NCI-H524 treated with DMSO at 0.1 percent for 48 hours (cell line): ENCODE measurements at places on chromosomes 1 and 21.

DNA sequence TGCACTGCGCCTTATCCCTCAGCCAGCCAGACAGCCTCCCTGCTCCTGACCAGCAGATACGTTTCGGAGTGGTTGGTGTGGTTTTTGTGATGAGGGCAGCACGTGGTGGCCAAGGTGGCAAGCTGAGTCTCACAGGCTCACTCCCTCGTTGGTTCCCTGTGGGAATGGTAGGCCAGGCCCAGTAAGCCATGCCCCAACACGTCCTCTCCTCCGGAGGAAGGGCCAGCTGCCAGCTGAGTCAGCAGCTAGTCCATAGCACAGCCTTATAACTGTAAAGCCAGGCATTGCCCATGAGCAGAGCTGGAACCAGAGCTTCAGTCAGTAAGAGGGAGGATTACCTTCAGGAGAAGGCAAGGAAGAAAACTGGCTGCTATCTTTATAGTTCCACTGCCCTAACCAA is 29.5 kb downstream of the SZRD1 start:
- DNase-seq, result no peak

GRCh38 chr1:170388489-170388888 is 143.5 kb upstream of the GORAB start:
- DNase-seq, result no peak

- DNase-seq, result no peak
These were observed 18.2 kb upstream of the TRNAU1AP start for GRCh38 chr1:28534671-28535070.

GRCh38 chr1:205977402-205978014 is 25.7 kb downstream of the RAB7B start:
- peak; percentile 11 for DNase-seq

DNA sequence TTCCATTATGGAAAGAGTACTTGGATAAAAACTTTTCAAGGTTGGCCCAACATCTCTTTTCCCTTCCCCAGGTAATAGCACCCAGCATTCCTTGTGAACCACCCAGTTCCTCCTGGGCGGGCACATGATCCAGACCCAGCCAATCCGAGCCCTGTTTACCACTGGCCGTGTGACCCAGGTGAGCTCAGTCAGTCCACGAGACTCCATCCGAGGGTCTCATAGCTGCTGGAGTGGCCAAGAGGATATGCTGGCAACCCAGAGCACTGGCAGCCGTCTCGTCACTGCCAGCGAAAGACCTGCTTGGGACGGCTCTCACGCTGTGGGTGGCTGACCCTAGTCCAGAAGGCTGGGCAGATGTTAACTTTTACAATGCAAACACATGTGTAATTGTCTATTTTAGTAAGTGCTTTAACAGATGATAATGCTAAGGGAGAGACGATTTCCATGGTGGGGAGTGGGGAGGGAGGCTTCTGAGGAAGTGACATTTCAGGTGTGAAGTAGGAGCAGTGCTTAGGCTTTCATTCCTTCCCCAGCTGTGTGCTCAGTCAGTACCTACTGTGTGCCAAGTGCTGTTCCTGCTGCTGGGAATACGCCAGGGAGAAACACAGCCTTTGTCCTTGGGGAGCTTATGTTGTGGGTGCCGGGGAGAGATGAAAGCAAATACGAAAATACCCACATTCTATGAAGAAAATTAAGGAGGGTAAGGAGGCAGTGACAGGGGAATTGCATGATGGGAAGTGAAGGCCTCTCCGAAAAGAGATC is 24.5 kb downstream of the PARK7 start:
- no peak for DNase-seq

DNA sequence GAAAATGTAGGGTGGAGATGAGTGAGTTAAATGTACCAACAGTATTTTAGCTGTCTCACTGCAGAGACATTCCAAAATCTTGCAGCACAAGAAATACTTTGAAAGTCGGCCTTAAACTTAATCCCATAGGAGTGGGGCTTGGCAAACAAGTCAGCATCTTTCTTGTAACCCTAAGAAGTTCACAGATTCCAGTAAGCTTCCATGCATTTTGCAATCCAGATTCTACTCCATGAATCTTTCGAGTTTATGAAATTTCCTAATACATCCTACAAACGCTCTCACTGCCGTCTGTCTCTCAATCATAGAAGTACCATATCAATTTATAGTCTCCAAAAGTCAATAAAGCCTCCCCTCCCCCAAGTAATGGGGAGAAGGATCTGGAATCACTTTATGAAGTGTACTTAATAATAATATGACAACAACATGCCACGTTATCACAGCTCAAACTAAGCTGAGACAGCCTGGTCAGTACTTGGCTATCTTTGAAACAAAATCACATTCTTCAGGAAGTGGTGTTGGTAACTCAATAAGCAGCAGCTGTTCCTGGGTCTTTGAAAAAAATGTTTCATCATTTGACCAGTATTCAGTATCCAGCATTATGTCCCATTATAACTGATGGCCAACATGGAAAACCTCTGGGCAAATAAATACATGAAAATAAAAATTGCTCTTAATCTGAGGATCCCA is 317.4 kb upstream of the RUNX1 start:
- peak; percentile 9 for DNase-seq

DNA sequence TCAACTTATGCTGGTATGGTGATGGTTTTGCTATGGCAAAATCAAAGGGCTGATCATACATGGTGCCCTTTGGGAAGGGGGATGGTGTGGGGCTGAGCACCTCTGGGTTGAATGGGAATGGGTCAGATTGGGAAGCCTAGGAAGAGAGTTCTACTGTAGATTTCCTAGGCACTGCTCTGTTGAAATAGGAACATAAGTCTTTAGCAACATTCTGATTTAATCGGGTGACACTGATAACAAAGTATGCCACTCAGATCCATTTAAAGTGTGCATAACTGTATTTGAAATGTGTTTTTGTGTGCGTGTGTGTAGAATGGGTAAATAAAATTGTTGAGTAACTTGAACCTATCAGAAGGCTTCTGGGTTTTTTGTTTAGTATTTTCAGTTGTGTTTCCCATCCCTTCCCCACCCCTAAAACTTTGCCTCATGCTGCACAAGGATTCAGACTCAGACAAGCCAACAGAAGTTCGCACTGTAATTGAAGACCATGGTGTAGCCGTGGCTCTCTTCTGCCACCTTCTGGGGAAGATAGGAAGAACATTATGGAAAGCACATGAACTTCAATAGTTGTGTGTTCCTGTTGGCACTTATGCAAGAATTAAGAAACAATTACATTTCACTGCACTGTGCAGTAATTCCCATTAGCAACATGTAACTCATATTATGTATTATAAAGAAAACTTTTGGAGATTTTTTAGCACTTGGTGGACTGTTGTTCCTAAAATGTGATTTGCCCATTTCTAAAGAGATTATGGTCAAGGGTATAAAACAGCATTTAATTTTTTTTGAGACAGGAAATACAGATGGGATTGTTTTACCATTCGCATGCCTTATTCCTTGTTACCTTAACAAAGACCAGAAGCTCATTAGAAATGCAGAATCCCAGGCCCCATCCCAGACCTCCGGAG is 10.9 kb upstream of the C4BPB start:
- peak; percentile 9 for DNase-seq

GRCh38 chr1:154951901-154952657 is 3.8 kb downstream of the PBXIP1 start:
- no peak for DNase-seq

- DNase-seq, result peak; percentile 68
These were observed 648.0 kb upstream of the PLXNA2 start for GRCh38 chr1:208892147-208892546.

- DNase-seq, result no peak
These were observed 21.2 kb upstream of the OTUD3 start for GRCh38 chr1:19861034-19861433.

DNA sequence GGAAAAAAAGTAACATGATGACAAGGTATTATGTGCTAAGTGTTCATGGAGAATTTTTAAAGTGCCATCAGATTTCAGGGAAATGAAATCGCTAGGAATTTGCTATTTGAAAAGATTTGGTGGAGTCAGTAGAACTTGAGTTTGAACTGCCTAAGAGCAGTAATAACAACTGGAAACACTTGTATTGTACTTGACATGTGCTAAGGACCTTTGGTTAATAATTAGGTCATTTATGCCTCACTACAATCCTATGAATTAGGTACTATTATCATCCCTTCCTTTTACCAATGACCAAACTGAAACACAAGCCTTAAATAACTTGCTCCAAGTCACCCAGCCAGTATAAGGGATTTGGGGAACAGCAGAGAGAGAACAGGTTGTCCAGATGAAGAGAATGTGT is 133.4 kb downstream of the NTNG1 start:
- no peak for DNase-seq
